Stimulated activated CD4-positive, alpha-beta T cell treated with anti-CD3 and anti-CD28 coated beads, TNF-alpha, amount 100 ng/mL, for 1 hour (primary cell): ENCODE measurements at places on chromosomes 1 and 21.

DNA sequence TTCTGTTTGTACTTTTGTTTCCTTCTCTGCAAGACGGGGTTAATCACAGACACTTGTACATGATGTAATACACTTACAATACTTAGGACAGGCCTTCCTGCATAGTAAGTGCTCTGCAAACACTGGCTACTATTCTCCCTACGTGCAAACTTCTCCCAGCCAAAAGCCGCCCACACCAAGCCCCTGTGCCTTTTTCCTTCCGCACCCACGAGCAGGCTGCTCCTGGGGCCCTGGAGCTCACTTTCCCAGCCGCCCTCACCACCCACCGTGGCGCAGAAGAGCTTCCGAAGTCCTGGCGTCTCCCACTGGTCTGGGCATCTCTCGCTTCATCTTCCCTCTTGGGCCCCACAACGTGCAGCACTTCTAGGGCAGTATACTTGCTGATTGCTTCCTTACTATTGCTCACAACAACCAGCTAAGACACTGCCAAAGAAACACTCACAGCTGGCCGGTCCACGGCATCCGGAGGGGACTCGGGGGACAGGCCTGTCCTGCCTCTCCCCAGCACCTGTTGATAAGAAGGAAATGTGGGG, 22.5 kb upstream of the GPR157 start:
- no peak for DNase-seq

GRCh38 chr1:87638636-87639035, 310.0 kb downstream of the LMO4 start:
- DNase-seq: no peak

DNA sequence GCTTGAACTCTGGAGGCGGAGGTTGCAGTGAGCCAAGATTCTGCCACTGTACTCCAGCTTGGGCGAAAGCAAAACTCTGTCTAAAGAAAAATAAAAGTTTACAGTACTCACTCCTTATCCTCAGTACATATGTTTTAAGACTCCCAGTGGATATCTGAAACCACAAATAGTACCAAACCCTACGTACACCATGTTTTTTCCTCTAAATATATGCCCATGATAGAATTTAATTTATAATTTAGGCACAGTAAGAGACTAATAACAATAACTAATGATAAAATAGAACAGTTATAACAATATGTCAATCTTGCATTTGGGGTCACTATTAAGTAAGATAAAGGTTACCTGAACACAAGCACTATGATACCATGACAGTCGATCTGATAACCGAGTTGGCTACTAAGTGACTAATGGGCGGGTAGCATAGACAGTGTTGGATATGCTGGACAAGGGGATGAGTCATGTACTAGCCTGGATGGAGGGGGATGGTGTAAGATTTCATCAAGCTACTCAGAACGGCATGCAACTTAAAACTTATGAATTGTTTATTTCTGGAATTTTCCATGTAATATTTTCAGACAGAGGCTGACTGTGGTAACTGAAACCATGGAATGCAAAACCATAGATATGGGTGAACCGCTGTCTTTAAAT, 43.7 kb downstream of the ST7L start:
- DNase-seq: no peak

DNA sequence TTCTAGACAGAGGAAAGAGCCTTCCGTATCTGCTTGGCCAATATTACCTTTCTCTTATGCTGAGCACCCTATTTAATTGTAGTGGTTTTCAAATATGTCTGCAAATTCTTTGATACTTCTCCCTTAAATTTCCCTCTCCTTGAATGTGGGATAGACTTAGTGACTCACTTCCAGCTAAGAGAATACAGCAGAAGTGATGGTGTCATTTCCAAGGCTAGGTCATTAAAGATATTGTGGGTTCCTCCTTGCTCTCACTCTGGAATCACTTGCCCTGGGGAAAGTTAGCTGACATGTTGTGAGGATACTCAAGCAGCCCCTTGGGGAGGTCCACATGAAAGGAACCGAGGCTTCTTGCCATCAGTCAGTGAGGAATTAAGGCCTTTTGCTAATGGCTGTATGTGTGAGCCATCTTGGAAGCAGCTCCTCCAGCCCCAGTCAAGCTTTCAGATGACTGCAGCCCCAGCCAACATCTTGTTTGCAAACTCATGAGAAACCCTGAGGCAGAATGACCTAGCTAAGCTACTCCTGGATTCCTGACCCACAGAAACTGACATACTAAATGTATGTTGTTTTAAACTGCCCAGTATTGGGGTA, 8.1 kb upstream of the CITED4 start:
- no peak for DNase-seq

- DNase-seq: no peak
These were observed 13.6 kb downstream of the NUP210L start for GRCh38 chr1:154141240-154141639.

GRCh38 chr1:5985250-5985649, 7.0 kb downstream of the NPHP4 start:
- DNase-seq: no peak

DNA sequence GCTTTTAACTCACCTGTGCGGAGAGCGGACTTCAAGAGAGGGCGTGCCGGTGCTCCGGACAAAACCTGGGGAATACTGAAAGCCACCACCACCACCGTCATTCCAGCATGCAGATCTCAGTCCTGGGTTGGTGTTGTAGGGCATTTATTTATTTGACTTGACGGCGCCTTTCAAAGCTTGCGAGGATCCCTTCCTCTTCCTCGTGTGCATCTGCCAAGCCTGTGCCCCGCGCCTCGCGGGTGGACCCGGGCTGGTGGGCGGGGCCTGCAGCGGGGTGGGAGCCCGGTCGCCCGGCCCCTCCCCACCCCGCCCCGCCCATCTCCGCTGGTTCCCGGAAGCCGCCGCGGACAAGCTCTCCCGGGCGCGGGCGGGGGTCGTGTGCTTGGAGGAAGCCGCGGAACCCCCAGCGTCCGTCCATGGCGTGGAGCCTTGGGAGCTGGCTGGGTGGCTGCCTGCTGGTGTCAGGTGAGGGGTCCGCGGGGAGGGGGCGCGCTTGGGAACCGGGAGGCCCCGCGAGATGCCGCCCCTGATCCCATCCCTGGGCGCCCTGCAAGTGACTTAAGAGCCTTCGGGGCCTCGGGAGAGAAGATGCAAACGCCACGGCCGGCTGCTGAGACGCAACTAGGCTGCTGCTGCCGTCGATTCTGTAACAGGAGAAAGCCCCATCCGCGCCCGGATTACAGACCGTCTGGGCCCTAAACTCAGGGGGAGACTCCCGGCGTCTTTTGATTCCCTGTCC, at the start of gene IL10RB:
Gene IL10RB, plus strand, starts transcription at position 318 of the 739 bp plus-strand sequence. Its CDS starts 99 bp downstream, at position 417.
- DNase-seq: peak; percentile 48

DNA sequence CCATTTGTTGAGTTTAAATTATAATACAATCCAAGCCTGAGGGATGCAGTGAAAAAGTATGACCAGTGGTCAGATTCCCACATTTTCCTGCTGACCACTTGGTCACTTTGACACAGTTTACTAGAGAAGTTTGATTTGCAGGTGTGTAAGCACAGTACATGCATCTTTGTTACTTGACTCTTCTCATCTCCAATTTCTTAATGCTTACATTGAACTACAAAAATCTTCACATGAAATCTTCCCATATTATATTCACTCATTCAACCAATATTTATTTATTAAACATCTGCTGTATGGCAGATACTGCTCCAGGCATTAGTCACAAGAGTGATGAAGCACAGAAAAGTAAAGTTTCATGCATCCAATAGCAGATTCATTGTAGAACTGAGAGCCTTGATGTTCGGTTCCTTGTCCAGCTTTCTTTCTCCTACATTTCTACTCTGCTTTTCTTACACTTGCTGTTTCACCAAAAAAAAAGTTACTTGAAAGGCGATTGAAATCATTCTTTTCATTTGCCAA, 211.7 kb downstream of the NFIA start:
- no peak for DNase-seq

DNA sequence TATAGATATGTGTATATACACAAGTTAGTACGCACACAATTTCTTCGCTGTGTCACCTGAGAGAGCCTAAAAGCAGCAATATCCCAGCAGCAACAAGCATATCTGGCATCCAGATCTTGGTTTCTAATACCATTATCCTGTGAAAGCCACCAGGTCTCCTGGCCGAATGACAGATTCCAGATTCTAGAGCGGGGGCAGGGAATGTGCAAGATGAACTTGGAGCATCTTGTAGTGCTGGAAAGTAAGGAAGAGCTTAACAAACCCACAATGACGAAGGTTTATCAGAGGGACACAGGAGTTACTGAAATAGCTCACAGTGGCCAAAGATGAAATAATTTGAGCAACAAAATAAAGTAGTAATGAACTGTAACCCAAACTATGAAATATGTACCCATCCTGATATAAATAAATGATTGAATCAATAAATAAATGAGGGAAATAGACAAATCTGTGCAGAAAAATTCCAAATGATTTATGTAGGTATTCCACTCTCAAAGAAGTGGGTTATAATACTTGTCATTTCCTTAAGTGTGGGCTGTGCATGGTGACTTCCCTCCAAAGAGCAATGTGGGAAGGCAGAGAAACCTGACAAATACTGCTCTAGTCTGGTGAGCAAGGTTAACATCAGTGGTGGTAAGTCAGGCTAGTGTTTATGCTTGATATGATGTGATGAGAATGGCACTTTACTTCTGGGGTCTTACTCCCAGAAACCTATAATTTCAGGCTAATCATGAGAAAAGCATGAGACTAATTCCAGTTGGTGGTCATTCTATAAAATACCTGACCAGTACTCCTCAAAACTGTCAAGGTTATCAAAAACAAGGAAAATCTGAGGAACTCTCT, 67.9 kb downstream of the LRRC8D start:
- no peak for DNase-seq

GRCh38 chr1:24639881-24640280, 3.2 kb upstream of the SRRM1 start:
- no peak for DNase-seq

DNA sequence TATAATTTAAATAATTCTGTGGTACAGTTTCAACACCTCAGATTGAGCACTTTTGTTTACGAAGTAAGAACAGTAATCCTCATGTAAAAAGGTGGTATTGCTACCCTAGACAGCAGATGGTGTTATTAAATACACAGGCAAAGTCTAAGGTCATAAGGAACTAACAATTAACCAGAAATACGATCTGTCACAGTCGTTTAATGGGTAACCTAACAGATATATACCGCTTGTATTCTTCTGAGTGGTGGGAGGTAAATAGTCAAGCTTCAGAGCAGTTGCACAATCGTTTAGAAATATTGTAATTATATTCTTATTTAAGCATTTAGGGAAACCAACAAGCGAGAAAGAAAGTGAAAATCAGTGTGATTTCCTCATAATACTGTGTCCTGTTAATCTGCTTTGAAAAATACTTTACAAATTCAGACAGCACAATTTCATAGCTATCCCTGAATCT, 9.8 kb upstream of the IRF2BP2 start:
- no peak for DNase-seq

- DNase-seq: no peak
These were observed 213.9 kb downstream of the TOMM20 start for GRCh38 chr1:234914606-234915290.

GRCh38 chr1:45152126-45152525, 54.3 kb downstream of the ZSWIM5 start:
- no peak for DNase-seq

GRCh38 chr1:202648605-202649226, 61.5 kb downstream of the SYT2 start:
- no peak for DNase-seq

- DNase-seq: no peak
These were observed 19.0 kb downstream of the KDM4A start for GRCh38 chr1:43668956-43669355.

- DNase-seq: no peak
These were observed 55.6 kb downstream of the SUCO start for GRCh38 chr1:172588296-172589291.

DNA sequence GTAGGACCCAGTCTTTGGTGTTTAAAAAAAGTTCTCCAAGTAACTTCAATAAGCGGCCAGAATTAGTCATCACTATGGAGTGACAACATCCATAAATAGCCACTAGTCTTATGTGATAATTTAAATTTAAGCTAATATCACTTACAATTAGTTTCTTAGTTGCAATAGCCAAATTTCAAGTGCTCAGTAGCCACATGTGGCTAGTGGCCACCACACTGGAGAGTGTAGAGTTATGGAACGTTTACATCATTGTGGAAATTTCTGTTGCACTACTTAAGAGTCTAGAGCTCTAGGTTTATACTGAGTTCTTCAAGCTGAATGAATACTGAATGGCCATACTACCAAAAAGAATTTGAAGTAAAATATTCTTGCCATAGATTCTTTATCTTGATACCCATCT, 121.1 kb downstream of the RUNX1 start:
- no peak for DNase-seq

- DNase-seq: no peak
These were observed 177.5 kb downstream of the LMO4 start for GRCh38 chr1:87506147-87506546.

- DNase-seq: no peak
These were observed 10.1 kb upstream of the EDN2 start for GRCh38 chr1:41494351-41495209.

DNA sequence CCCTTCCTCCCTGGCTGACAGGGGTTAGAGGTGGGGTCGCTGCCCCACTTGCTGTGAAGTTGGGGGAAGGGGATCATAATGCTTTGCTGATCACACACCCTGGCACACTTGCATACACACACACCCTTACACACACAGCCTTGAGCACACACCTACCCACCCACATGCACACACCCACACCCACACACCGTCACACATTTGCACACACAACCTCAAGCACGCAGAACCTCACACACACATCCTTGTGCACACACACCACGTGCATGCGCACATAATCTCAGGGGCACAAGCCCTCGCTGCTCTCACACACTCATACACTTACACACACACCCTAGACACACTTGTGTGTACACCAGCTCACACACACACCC, 16.4 kb upstream of the TNFRSF8 start:
- no peak for DNase-seq

- no peak for DNase-seq
These were observed 16.4 kb downstream of the EPHA2 start for GRCh38 chr1:16139473-16139962.

DNA sequence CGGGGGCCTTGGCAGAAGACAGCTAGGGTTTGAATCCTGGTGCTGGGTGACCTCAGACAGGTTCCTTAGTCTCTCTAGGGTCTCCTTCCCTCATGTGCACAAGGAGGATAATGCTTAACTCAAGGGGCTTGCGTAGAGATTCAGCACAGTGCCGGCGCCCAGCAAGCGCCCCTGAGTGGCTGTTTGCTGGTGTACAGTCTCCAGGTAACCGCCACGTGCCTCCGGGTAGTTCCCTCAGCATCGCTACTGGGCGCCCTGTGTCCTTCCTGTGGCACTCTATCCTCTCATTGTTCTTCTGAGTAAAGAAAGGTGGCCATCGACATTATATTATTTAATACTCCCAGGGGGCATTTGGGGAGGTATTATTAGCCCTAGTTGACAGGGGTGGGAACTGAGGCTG, 80.9 kb downstream of the NENF start:
- no peak for DNase-seq

- no peak for DNase-seq
These were observed at the start of gene CACNA1E for GRCh38 chr1:181483285-181484195. TSS of gene CACNA1E (plus strand) at chr1:181483517. CDS start at chr1:181483745, 228 bp downstream.

DNA sequence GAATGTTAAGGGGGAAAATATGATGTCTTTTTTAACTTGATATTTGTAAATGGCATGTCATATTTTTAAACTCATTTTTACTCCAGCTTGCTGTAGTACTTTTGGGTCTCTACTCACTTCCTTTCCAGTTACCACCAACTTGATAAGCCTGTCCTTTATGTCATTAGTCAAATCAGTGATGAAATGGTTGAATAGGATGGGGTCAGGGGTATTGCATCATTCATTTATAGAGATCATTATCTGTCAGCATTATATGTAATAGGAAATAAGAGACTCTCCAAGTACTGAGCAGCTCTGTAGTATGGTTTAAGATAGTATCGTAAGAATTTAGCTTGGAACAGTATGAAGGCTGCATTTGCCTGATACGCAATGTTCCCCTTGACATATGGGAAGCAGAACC, 227.3 kb downstream of the BRINP3 start:
- no peak for DNase-seq
